ENCODE measurements at places on chromosomes 2 and 18.

DNA sequence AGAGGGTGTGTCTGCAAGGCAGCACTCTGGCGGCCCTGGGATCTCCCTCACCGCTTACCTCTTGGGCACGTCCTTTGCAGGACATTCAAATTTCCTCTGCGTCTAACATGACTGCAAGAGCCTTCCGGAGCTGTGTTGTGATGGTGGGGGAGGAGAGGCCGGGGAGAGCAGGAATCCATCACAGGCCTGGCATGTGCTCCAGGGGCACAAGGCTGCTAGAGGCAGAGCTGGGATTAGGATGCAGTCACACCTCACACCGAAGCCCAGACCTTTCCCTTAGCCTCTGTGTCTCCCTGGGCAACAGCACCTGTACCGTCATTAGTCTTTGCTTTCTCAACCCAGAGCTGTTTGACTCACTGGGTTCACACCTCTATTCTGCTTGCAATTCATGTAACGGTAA lies 111.3 kb downstream of the CMPK2 start:
- no peak for DNase-seq

DNA sequence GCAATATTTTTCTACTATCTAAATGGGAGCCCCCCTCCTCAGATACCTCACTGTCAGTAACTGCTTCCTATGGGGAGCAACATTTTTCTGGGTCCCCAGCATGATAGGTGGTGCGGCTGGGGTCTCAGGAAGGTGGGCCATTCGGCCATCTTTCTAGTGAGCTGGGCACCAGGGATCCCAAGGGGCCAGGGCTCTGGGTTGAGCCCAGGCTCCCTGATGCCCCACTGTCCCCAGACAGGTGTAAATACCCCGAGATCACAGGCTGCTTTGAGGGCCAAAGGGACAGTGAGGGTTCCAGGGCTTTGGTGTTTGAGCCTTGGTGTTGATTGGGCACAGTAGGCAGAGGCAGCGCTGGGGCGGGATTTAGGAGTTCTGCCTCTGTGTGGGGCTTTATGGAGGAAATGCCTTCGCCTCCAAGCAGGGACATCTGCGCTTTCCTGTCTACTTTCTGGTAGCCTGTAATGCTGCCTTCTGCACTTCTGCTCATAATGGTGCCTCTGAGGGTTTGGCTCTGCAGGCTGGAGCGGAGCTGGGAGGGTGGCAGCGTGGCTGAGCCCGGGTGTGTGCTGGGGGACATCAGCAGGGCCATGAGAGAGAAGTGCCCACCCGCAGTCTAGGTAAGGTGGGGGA lies 5.3 kb downstream of the ITM2C start:
- no peak for DNase-seq

DNA sequence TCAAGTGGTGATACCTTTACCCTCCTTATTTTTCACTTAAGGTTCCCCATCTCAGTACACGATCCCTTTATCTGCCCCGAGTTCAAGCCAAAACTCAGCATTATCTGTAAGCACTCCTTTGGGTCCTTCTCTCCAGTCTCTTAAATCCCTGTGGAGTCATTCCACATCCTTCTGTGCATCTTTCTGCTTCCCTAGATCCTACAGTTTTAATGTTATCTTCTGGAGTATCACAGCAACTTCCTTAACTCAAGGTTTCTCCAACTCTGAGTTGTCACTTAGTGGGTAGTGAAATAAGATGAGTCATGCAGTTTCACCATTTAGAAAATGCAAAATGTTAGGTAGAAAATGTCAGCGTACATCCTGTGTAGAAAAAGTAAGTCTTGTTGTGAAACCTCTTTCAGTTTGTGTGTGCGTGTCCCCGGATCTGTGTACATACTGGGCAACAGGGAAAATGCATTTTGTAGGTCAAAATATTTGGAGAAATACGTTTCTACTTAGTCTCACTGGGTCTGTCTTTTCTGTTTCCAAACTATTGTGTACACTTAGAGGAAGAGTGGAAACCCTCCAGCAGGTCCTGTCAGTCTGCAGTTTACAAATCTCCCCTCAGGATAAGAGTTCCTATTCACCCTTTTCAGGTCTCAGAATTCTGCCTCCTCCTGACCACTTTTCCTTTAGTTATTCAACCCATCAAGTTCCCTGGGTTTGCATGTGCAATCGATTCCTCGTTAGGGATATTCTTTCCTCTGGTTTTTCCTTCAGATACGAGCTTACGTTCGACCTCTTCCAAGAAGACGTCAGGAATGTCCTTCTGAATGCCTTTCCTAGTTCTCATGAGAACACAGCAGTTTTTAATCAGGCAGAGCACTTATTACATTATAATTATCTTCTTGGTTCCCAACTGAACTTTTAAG lies 154.8 kb downstream of the TGIF1 start:
- DNase-seq: no peak

GRCh38 chr2:97720746-97721145 lies 7.4 kb downstream of the ZAP70 start:
- no peak for DNase-seq
